SW 1271 (cell line): ENCODE measurements at places on chromosomes 3 and 15.

DNA sequence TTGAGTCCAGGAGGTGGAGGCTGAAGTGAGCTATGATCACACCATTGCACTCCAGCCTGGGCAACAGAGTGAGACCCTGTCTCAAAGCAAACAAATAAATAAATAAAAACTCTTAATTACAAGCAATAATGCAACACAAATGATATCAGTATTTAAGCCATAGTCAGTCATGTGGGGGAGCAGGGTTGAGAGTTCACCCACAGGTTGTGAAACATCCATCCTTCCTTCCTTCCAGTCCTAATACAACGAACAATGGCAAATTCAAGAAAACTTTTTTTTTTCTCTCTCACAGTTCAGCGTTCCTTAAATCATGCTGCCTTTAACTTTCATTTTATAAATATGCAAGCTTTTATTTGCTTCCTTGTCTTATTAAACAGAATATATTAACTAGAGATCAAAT lies 24.1 kb downstream of the ZNF592 start:
- no peak for DNase-seq

GRCh38 chr15:31374986-31375385 lies 48.4 kb downstream of the KLF13 start:
- no peak for DNase-seq

GRCh38 chr15:64046421-64047153 lies at the start of gene DAPK2:
TSS of gene DAPK2 (minus strand) at chr15:64046485. CDS start at chr15:64040261, 6,224 bp downstream.
- DNase-seq = peak; percentile 48

DNA sequence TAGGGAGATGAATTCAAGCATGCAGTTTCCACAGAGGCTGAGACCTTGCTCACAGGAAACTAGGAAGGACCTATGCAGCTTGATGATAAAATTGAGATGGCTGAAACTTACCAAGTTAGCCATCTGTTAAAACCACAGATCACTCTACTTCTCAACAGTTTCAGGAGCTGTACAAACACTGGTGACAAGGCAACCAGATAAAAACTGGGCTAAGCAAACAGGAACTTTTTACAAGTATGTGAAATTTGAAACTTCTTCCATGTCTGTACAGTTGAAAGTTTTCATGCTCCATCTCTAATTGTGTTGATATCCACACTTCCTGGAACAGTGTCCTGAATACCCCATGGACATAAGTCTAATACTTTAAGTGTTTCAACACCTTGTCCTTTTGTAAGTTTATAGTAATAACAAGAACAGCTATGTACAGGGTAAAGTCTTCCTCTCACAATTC lies 78.2 kb downstream of the FAIM start:
- DNase-seq = no peak

- DNase-seq = no peak
Observed at GRCh38 chr3:170712336-170712735, 126.5 kb upstream of the SLC7A14 start.

- no peak for DNase-seq
Observed at GRCh38 chr3:134080761-134081160, 51.0 kb upstream of the SLCO2A1 start.

- DNase-seq = no peak
Observed at GRCh38 chr15:70094690-70095311, 2.9 kb downstream of the TLE3 start.

GRCh38 chr15:48331796-48332641 lies 790 bp downstream of the DUT start:
- peak; percentile 58 for DNase-seq

DNA sequence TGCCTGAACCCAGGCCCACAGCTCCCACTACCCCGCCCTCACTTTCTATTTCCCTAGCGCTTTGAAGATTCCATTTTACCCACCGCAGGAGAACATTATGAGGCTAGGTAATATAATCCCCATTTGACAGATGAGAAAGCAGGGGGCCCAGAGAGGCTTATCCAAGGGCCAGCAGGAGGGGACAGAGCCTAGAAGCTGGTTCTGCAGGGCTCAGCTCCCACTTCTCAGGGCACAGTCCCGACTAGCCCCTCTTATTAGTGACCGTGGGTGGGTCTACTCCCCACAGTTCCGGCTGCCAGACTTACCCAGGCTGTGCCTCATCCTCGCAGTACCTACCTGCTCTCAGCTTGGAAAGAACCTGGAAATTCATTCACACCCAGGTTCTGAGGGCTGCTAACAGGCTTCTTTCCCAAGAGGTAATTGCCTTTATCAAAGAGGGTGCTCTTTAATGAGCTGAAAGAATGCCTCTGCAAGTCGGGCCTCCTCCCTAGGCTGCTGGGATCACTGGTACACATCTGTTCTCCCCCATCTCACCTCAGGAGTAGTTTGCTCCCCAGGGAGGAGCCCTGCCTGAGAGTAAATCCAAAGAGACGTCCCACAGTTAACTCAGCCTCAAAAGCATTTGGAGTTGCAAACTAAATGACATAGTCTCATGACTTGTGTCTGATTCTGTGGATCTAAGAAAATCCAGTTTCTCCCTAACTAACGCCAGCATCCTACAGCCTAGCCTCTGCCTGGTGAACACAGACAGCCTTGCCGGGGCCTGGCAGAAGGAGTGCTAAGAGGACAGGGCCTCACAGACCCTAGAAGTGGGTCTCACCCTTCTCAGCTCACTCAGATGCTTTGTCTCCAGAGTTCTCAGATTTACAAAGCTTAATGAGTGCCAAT lies 125.0 kb downstream of the CHSY1 start:
- no peak for DNase-seq

GRCh38 chr15:69893863-69894262 lies 203.9 kb downstream of the TLE3 start:
- DNase-seq = no peak
